Gastrocnemius medialis (tissue), 4 donors: ENCODE measurements at places on chromosomes 12 and 14.

GRCh38 chr12:74619884-74620283, 82.2 kb downstream of the ATXN7L3B start:
- DNase-seq, result no peak

DNA sequence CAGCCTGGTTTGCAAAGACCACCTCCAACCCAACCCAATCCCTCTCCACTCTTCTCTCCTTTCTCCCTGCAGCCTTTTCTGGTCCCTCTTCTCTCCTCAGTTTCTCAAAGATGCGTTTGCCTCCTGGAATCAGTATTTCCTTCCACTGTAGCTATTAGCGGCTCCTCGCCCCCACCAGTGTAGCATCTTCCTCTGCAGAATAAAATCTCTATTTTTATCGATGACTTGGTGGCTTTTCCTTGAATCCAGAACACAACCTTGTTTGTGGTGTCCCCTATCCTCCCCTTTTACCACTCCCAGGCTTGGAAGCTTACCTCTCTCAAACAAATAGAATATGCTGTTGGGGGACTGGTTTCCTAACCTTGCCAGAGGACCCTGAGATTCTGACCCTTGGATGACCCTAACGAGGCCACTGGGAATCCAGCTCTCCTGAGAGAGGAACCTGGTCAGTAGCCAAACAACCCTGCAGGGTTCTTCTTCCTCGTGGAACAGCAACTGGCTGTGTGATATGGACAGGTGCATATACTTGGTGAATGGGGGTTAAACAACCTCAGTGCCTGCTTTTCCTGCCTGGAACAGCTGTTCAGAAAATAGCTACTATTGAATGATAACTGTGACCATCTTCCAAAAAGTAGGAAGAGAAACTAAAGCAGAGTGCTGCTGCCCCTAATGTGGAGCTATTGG, 4.4 kb downstream of the WNT1 start:
- no peak for DNase-seq

DNA sequence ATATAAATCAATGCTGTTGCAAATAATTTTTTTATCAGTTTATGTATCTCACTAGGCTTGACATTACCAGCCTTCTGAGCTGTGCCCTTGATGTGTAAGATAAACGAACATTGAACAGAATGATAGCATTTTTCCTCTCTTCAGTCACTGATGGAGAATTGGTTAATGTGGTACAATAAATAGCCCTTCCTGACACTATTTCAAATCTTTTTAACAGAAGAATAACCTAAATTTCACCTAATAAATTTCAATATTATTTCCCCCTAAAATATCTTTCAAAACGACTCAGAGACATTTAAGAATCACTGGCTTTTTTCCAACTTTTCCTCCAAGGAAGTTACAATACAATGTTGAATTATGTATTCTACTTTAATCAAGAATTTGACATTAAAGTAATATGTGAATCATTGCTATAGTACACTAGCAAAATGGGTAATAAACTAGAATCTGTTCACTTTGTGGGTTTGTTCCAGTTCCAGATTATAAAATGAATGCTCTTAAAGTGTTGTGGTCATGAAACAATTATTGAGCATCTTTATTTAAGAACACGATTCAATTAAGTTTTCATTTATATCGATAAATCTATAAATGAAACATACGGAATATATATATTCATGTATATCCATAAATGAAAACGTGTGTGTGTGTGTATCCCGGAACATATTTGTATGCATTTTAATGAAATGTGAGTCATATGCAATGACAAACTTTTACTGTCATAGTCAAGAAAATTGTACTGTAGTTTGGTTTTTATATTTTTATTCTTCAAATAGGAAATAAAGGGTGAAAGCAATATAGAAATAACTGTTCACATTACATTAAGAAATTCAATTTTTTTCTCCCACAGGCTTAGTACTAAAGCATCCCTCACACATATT, 2.5 kb upstream of the ATP2B1 start:
- no peak for DNase-seq

DNA sequence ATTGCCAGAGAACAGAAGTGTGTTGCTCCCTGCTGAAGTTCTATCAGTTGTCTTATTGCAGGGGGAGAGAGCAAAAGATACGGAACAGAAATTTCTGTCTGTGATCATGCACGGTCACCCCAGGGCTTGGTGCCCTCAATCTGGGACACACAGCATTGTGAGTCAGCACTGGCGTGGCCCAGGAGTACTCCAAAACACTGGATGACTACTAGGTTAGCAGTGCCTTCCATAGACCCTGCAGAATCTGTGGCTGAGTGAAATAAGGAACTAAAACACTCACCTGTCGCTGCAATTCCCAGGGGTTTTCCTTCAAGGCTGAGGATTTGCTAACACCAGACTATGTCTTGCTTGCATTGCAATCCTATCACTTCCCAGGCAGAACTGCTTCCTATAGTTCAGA, 165.5 kb downstream of the ANO6 start:
- DNase-seq, result no peak

- DNase-seq, result no peak
Measured at GRCh38 chr14:61106959-61107641, 126.1 kb downstream of the SLC38A6 start.

DNA sequence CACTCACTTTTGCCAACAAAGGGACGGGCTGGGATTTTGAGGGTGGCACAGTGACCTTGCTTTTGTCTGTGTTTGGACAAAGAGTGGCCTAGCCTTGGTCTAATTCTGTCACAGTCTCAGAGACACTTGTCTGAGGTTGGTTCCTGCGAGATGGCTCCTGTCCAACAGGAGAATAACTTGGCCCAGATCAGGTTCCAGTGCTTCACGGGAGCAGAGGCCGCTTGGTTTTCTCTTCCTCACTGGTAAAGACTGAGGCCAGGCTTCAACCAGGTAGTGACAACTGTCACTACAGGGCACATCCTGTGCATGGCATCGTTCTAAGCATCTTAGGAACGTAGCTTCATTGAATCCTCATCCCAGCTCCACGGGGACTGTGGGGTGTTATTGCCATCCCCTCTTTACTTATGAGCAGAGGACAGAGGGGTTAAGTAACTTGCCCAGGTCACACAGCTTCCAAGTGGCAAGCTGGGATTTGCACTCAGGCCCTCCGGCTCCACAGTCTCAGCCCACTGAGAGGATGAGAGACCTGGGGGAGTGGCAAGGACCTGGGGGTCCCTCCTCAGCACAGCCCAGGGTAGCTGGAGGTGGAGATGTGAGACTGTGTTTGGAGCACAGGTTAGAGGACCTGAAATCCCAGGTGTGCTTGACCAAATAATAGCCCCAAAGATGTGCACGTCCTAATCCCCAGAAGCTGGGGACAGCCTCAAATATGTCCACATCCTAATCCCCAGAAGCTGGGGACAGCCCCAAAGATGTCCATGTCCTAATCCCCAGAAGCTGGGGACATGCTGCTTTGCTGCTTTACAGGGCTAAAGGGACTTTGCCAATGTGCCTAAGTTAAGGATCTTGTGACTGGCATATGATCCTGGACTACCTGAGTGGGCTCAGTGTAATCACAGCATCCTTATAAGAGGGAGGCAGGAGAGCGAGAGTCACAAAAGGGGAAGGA, 179.2 kb upstream of the RTL1 start:
- no peak for DNase-seq

- peak; percentile 79 for DNase-seq
Measured at GRCh38 chr12:121712190-121712460, 427 bp upstream of the TMEM120B start.

- no peak for DNase-seq
Measured at GRCh38 chr12:67299926-67300325, 30.8 kb downstream of the CAND1 start.

DNA sequence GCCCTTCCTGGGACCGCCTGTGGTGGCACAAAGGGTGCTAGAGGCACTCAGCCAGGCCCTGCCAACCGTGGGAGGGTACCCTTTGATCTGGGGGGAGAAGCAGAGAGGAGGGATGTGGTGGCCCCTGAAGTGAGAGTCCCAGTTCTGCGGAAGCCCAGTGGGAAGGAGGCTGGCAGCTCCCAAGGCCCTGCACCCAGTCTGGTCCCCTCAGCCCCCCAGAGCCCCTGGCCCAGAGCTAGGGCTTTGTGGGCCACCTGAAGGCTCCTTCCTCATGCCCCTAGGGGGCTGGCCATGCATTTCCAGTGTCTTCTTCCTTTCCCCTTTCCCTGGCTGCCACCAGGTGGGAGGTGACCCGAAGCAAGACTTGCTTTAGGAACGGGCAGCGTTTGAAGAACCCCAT, 44.3 kb downstream of the PLEKHG3 start:
- DNase-seq, result no peak

- DNase-seq, result no peak
Measured at GRCh38 chr14:100604709-100605108, 17.5 kb upstream of the BEGAIN start.

DNA sequence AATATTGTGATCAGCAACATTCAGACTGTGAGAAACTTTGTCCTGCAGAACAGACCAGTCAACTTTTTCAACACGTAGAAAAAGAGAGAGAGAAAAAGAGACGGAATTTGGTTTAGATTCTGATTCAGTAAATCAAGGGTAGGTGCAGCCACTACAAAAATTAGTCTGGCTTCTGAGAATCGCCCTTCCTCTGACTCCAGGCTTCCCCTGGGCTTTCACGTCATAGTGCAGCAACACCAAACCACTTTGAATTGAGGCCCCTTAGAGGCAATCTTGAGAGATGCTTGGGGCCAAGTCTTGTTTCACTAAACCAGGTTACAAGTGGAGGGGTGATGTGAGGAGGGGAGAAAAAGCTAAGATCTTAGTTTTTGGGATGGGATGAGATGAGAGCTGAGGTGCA, 37.5 kb upstream of the PTGR2 start:
- DNase-seq, result no peak

DNA sequence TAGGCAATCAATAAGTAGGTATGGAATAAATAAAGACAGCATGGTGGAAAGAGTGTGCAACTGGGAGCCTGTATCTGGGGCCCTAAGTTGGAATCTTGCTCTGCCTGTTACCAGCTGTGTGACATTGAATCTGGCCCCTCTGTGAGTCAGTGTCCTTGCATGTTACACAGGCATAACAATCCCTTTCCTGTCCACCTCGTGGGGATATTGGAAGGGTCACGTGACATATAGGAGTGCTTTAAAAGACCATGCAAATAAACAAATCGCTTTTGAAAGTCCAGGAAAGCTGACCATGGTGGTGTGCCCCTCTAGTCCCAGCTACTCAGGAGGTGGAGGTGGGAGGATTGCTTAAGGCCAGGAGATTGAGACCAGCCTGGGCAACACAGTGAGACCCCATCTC, 51.1 kb upstream of the VRK1 start:
- no peak for DNase-seq

GRCh38 chr12:59357811-59358210, 238.0 kb upstream of the SLC16A7 start:
- DNase-seq, result no peak

DNA sequence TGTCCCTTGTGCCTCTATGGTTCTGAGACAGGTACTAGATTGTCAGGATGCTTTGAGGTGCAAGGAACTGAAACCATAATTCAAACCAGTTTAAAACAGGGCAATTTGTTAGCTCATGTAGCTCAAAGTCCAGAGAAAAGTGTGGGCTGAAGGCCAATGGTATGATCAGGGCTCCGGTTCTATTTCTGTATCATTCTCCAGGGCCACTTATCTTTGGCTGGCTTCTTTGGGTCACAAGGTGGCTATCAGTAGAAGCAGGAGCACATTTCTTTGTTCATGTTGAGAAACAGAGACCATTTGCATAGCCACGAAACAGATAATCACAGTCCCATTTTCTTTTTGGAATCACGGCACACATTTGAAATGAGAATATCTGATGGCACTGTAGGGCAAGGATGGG, 294.9 kb downstream of the ETNK1 start:
- DNase-seq, result no peak

GRCh38 chr12:48936379-48936979, 11.2 kb upstream of the FKBP11 start:
- peak; percentile 48 for DNase-seq

- no peak for DNase-seq
Measured at GRCh38 chr14:77638771-77639171, 22.3 kb upstream of the SPTLC2 start.

- DNase-seq, result no peak
Measured at GRCh38 chr12:97537501-97537900, 74.9 kb downstream of the RMST start.

GRCh38 chr14:81169711-81170103, 51.1 kb downstream of the GTF2A1 start:
- peak; percentile 57 for DNase-seq

DNA sequence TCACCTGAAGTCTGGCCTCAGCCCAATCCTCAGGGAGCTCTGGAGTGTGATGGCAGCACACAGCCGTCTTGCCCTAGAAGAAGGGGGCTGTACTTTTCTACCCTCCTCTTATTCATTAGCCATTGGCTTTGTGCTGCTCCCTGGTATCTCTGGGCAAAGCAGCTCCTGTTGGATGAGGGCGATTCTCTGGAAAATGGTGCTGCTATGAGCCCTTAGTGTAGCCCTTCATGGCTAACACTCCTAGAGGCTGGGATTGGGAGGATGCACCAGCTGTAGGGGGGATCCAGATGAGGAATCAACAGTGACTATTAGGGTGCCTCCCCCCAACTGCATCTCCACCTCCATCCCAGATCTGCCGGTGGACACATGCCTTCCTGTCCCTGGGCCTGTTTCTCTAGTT, 32.6 kb downstream of the RPH3A start:
- no peak for DNase-seq

- DNase-seq, result no peak
Measured at GRCh38 chr12:105329926-105330282, 587 bp upstream of the C12orf75 start.

DNA sequence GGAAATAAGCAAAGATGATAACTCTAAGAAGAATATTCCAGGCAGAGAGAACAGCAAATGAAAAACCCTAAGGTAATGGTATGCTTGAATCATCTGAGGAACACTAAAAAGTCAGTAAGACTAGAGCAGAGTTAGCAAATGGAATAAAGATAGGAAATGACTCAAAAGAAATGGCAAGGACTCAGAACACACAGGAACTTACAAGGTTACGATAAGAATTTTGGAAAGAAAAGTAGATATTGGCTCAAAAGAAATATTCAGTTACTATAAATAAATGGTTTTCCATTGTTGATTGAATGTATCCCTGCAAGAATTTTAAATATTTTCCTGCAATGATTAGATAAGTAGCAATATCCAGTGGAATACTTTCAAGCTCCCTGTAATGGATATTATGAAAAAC, 705.8 kb downstream of the C12orf50 start:
- DNase-seq, result no peak

DNA sequence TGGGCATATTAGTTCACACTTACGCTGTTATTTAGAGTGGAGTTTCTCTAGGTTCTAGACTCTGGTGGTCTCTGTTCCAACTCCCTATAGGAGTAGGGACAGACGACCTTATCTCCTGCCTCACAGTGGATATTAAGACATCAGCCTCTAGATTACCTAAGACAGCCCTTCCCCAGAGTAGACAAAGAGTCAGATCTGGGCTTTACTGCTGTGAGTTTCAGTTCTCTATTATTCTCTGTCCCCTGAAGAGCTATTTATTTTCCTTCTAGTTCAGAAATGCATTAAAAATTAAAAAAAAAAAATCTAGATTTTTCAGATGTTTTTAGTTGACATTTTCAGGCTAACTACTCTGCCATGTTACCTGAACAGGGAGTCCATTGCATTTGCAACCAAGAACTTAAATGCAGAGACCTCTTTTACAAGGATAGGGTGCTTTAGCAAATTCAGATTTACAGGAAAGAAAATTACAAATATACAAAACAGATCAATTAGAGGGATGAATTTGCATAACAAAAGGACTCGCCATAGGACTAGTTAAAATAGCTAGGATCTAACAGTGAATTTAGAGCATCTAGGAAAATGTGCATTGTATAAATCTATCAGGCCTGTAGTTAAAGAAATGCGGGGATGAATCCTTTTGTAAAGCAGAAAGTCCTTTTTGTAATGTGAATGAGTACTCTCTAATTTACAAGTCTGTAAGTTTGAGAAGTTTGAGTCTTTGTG, 381.4 kb downstream of the APAF1 start:
- no peak for DNase-seq
